ENCODE measurements at places on chromosomes 12 and 14.

GRCh38 chr14:32330351-32331111 lies 1.4 kb downstream of the AKAP6 start:
- DNase-seq: no peak

DNA sequence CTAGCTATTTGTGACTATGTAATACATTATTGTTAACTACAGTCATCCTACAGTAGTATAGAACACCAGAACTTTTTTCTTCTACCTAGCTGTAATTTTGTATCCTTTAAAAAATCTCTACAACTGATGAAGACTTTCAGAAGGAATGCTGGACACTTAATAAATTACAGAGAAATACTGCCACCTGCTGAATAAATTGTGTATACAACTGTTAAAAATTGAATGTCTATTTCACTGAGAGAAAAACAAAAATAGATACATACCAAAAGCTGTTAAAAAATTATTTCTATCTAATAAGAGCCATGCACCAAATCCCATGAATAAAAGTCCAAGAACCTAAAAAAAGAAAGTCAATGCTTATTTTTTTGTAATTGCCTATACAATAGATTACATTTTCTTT lies 6.6 kb downstream of the TSPAN19 start:
- DNase-seq: no peak

DNA sequence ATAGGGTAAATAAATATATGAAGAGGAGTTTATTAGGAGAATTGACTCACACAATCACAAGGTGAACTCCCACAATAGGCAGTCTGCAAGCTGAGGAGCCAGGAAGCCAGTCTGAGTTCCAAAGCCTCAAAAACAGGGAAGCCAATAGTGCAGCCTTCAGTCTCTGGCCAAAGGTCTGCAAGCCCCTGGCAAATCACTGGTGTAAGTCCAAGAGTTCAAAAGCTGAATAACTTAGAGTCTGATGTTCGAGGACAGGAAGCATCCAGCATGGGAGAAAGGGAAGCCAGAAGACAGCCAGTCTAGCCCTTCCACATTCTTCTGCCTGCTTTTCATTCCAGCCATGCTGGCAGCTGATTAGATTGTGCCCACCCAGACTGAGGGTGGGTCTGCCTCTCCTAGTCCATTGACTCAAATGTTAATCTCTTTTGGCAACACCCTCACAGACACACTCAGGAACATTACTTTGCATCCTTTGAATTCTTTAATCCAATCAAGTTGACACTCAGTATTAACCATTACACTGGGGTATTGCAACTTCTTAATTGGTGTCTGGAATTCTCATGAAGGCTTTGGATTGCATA lies 736.5 kb upstream of the LMO3 start:
- no peak for DNase-seq

GRCh38 chr14:95038521-95039250 lies 118.6 kb downstream of the DICER1 start:
- DNase-seq: no peak

- DNase-seq: no peak
Measured at GRCh38 chr12:89117448-89118034, 234.8 kb downstream of the DUSP6 start.

DNA sequence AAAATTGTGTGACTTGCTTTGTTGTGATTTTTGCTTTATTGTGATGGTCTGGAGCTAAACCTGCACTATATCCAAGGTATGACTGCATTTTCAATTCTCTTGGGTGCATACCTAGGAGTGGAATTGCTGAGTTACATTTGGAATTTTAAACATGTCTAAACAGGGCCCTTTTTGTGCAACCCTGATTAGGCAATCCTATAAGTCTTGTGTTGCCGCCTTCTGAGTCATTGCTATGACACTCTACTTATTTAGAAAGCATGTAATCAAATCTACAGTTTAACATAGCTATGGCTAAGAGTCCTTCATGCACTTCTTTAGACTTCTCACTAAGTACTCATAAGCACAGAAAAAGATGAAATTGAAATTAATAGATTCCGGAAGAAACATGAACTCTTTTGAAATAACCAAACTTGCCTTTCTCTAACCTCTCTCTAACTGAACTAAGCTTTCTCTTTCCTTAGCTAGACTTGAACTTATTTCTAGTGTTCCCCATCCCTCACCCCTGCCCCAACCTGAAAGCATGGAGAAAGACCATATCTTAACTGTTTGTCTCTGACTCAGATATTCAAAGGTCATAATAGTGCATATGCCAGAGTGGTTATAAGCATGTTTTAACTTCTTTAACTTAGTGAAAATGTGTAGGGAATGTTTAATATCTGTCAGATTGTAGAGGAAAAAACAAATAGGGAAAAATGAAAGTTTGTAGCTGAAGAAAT lies 203.0 kb downstream of the SNAPC1 start:
- DNase-seq: no peak

DNA sequence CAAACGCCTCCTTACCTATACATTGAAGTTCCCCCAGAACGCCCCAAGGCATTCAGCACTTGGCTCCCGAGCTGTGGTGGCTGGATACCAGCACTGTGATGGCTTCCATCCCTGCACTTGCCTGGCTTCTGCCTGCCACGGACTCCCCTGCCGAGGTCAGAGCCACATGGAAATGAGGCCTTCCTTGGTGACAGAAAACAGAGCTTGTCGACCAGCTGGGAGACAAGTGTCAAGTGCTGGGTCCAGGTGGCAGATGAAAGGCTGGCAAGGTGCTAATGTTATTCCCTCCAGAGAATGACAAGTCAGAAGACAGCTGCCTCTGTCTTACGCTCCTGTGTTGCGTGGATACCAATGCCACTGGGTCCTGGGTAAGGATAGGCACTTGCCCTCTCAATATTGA lies 26.2 kb upstream of the GNG2 start:
- no peak for DNase-seq

DNA sequence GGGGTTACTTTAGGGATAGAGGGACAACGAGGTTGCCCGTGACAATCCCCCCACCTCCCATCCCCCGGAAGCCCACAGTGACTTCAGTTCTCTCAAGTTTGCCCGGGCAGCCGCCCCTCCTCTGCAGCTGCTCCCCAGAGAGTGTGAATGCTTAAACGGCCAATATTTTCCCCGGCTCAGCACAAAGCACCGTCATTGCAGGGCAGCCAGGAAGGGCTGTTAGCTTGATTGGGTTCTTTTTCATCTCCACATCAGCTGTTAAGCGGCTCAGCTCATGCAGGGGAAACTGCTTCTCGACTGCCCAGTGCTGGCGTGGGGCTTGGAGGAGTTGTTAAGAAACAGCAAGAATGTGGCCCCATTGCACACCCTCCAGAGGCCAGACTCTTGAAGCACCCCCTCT lies 120.5 kb upstream of the NCOR2 start:
- peak; percentile 8 for DNase-seq

DNA sequence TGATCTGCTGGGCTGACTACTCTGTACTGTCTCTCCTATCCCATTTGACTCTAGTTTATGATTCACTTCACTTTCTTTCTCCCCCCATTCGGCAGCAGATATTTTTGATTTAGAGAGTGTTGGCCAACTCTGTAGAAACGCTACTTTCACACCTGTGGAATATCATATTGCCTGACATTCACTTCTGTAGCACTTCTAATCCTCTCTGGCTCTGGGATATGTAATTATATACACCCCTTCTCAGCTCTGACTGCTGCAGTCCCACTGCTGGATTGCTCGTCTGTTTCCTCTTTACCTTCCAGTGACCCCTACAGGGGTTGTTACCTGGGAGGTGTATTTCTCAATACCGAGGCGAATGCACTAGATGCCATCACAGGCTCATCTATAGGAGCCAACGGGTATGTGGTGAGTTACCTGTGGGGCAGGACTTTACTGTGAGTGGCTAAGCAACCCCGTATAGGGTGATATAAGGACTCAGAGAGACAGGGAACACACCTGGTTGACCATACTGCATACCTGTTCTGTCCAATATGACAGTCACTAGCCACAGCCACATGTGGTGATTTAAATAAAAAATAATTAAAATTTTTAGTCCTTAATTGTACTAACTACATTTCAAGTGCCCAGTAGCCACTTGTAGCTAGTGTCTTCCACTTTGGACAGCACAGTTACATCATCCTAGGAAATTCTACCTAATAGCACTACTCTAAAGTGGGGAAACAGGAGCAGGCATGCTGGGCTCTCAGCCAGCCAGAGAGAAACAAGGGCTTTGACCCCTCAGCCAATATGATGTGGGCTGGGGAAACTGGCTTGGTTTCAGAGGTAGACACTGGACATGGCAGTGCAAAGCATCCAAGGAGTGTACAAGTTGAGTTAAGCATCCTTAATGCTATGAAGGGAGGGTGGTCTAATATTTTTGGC lies 95.0 kb downstream of the C12orf75 start:
- no peak for DNase-seq

DNA sequence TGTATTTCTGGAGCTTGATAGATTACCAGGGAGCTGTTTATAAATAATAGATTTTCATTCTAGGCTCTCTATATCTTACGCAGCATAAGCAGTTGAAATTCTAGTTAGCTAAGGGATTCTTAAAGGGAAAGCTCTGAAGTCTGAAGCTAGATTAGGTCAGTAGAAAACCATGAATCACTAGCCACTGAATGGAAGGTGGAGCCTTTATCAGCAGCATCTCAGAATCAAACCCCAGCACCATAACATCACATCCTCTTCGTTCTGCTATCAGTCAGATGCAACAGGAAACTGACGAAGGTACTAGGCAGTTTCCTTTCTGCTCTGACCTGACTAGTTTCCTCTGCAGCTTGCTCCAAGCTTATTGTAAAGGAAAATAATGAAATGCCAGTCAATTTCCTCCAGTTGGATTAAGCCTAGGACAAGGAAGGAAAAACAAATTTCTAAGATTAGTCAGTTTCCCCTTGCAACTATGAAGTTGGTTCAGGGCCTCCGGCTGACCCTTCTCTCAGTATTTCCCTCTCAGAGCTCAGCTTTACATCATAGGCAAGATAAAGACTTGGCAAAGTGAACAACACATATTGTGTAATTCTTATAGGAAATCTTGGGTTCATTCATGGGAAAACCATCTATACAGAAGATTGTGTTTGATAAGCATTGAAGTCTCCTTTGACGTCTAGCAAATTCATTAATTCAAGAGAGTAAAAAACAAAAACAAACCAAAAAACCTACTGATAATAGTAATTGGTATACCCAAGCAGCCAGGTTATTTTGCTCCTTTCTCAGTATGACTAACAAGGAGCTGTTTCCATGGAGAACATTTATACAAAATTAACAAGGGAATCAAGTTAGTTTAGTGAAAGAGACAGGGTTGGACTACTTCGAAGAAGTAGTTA lies 43.4 kb upstream of the CFAP54 start:
- DNase-seq: peak; percentile 81

- no peak for DNase-seq
Measured at GRCh38 chr12:41467591-41468325, 279.6 kb downstream of the PDZRN4 start.

DNA sequence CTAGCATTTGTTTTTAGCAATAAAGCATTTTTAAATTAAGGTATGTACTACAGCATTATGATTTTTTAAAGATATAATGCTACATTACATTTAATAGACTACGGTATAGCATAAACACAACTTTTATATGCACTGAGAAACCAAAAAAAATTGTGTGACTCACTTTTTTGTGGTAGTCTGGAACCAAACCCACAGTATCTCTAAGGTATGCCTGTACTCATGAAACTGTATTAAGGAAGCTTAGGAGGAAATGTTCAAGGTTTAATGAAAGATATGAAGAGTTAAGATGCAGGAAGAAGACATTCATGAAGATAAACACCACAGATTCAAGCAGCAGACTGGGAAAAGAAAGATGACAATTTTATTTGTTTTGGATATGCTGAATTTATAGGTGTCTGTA lies 51.7 kb downstream of the PPP1R12A start:
- no peak for DNase-seq

GRCh38 chr12:558580-558979 lies 98.8 kb downstream of the B4GALNT3 start:
- DNase-seq: no peak

DNA sequence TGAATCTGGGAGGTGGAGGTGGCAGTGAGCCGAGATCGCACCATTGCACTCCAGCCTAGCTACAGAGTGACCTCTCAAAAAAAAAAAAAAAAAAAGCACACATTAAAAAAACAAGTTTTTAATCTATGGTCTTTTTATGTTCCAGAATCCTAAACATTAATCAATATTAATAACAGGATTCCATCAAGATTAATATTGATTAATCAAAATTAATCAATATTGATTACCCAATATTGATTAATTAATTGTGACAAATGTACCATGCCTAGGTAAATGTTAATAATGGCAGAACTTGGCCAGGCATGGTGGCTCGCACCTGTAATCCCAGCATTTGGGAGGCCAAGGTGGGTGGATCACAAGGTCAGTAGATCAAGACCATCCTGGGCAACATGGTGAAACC lies 7.9 kb upstream of the NANOG start:
- no peak for DNase-seq

GRCh38 chr12:14959126-14959440 lies 2.3 kb downstream of the ARHGDIB start:
- no peak for DNase-seq

DNA sequence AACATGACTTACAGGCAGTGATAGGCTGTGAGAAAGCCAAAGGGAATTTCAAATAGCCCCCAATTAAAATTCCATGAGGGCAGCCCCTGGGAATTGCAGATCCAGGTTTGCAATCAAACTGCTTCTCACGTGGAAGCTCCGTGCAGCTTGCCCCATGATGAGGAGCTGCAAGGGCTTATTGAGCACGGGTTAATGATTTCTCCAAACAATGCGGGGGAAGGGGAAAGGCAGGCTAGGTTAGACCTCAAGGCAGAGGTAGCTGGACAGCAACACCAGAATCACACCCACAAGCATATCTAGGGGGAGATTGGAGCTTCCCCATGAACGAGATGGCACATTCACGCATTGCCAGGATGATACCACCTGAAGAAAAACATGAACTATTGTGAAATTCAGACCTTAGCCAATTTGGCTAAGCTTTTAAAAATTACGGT lies 5.0 kb upstream of the DUSP6 start:
- no peak for DNase-seq

DNA sequence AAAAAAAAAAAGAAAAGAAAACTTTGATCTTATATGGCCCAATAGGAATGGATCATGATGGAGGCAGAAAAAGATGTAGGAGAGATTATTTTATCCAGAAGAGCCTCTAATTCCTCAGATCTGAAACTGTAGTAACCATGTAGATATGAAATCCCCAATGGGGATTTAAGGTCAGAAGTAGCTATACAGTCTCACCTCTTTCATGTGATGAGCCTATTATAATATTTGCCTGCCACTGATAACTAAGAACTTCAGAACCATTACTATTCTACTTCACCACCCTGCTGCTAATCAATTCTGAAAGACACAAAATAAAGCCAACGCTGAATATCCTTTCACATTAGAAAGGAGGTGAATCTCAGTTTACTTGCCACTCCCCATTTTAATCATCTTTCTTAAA lies 29.3 kb downstream of the BAZ1A start:
- DNase-seq: no peak

DNA sequence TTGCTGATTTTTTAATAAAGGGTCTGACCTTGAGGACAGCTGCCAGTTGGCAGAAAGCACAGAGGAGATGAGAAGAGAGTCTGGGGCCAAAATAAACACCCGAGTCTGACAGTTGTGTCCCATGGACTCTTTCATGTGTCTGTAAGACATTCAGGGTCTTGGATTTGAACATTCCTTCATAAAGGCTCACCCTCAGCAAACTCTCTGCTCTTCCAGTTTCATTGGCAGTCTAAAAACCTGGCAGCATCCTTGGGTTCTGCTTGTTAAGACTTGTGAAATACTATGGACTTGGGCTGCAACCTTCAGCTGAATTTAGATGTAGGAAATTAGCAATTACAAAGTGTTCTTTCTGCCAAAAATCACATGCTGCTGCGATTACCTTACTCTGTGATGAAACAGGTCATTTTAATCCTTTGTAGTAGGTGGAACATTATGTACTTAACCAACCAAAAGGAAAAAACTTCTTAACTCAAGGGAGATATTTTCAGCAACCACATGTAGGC lies 32.0 kb upstream of the LMNTD1 start:
- DNase-seq: no peak
